Neural crest cell (in vitro differentiated cells): ENCODE measurements at places on chromosomes 2 and 18. TPM values are rescaled to one million over a fixed set of nuclear protein-coding genes. Genes with fewer than 3 reads are reported as not detected.
A peak's percentile ranks its signal among the peaks of the same experiment; 100 is the strongest.

Gene RSAD2
- 1.0 and 1.1 TPM in 2 replicates for total RNA-seq

DNA sequence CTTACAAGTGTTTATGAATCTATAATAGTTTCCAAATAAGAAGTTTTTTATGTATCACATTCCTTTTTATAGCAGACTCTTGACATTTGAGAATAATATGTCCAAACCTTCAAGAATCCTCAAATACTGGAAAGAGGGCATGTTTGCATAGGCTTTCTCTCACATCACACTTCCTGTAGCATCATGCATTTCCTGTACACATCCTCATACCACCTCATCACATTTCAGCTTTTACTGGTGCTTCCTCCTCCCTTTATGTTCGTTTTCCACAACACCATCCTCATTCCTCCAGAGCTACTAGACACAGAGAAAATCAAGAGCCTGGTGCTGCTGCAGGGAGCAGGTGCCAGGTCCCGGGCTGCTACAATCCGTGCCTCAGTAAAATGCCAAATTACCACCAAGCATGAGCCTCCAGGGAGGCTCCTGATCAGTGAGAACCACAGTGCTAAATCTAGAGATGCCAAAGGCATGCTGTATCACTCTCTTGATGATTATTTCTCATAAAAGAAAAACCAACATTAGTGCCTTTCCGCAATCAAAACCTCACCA, 137.7 kb upstream of the CYP1B1 start:
- no peak for DNase-seq
- no peaks in the 10 kb centered on the region for H3K36me3 ChIP-seq
- no peak overlapping the region for H3K4me3 ChIP-seq
- H3K27ac ChIP-seq = no peak overlapping the region

GRCh38 chr2:66275984-66276383, 158.9 kb upstream of the MEIS1 start:
- H3K27me3 ChIP-seq = no peaks in the 10 kb centered on the region
- DNase-seq = no peak
- no peak overlapping the region for H3K27ac ChIP-seq
- no peak overlapping the region for H3K4me3 ChIP-seq

Gene GEN1
- total RNA-seq = 29.7 and 31.2 TPM in 2 replicates

GRCh38 chr2:145750144-145750543, 1230.2 kb upstream of the ZEB2 start:
- no peak for DNase-seq
- H3K36me3 ChIP-seq = no peaks in the 10 kb centered on the region
- peaks cover 40% of the 10 kb centered on the region for H3K4me1 ChIP-seq
- H3K4me3 ChIP-seq = no peak overlapping the region
- no peaks in the 10 kb centered on the region for H3K27me3 ChIP-seq

DNA sequence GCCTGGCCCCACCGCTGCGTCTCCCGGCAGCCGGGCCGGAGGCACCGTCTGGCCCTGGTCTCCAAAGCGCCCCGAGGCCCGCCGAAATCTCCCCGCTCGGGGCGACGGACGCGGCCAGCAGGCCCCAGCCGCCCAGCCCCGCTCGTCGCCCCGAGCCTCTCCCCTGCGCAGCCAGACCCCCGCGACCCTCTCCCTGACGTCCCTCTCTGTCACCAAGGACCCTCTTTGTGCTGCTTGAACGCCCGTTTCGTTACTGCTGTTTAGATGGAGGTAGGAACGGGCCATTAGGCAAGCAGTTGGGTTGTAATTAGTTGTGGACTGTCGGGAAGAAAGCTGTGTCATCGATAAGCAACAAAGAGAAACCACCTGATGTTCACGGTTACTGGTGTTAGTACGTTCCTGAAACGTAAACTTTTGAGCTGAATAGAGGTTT, 686 bp downstream of the UBXN4 start:
- DNase-seq = peak; percentile 43
- H3K4me1 ChIP-seq = peaks cover 27% of the 10 kb centered on the region
- H3K36me3 ChIP-seq = peaks cover 3% of the 10 kb centered on the region
- no peaks in the 10 kb centered on the region for H3K27me3 ChIP-seq

DNA sequence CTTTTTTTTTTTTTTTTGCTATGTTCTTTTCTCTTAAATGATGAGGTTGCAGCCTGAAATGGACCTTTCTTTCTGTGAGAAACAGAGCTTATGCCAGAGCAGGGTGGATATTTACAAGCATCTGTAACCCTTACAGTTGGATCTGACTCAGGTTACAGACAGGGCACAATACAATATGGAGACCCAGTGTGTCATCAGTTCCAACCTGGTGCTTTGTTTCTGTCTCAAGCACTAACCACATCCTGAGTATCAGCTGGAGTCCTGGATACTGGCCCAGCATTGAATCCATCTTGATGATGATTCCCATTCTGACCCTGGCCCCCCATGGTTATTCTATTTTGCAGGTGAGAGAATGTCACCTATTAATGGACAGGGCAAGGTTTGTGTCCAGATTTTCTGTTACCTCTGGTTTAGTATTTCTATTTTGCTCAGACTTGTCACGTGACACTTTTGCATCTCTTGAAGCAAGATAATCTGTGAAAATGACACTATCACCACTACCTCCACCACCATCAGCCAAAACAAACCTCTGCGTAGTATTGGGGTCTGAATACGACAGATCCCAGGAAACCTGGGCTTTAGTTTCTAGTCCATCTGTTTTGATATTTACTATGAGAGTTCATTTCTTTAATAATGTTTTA, 174.0 kb downstream of the CCDC85A start:
- H3K4me1 ChIP-seq = no peaks in the 10 kb centered on the region
- H3K27me3 ChIP-seq = no peaks in the 10 kb centered on the region
- DNase-seq = no peak
- no peak overlapping the region for H3K4me3 ChIP-seq
- H3K27ac ChIP-seq = no peak overlapping the region
